ENCODE measurements at places on chromosomes 7 and 10.

DNA sequence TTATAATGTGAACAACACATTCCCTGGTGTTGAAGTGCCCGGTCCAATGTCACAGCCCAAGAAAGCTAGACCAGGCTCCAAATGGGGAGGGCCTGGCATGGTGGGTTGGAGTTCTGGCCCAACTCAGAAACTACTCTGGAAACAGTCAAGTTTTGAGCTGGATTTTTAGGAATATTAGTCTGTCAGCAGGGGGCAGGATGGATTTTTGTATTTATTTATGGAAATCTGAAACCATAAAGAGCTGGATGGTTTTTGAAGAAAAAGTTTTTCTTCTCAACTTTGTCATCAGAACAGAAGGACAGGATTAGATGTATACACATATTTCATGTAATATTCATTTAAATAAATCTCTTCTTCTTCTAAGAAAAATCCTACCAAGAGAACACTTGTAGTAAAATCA, 97.5 kb downstream of the POU6F2 start:
- H3K27ac ChIP-seq, result no peak overlapping the region
- H3K36me3 ChIP-seq, result no peaks in the 10 kb centered on the region
- H3K4me3 ChIP-seq, result no peak overlapping the region
- H3K27me3 ChIP-seq, result no peaks in the 10 kb centered on the region
- DNase-seq, result no peak

DNA sequence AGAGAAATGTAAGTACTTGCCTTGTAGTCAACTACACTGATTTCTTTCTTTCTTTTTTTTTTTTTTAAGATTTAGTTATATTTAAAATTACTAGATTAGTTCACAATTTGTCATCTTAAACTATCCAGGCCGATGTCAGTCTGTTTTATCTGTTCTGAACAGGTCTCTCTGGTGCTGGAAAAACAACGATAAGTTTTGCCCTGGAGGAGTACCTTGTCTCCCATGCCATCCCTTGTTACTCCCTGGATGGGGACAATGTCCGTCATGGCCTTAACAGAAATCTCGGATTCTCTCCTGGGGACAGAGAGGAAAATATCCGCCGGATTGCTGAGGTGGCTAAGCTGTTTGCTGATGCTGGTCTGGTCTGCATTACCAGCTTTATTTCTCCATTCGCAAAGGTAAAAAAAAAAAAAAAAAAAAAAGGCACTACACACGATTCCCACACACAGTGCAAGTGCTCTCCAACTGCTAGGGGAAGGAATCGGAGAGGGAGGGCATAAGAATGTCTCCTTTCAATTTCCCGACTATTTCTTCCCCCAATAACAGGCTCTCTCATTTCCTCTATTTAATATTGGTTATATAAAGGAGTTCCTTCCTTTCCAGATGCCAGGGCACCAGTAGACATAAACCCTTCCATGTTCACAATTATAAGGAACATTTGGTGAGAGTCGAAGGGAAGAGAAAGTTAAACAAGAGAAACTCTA, 53.4 kb downstream of the PAPSS2 start:
- peaks cover 1% of the 10 kb centered on the region for H3K27me3 ChIP-seq
- no peak overlapping the region for H3K4me3 ChIP-seq
- no peak overlapping the region for H3K27ac ChIP-seq
- H3K36me3 ChIP-seq, result no peaks in the 10 kb centered on the region
- no peaks in the 10 kb centered on the region for H3K4me1 ChIP-seq

GRCh38 chr10:88528806-88529570, 54.1 kb downstream of the RNLS start:
- no peak overlapping the region for H3K4me3 ChIP-seq
- no peak for DNase-seq
- H3K27ac ChIP-seq, result no peak overlapping the region
- H3K27me3 ChIP-seq, result no peaks in the 10 kb centered on the region
- H3K36me3 ChIP-seq, result no peaks in the 10 kb centered on the region
- no peaks in the 10 kb centered on the region for H3K4me1 ChIP-seq

- H3K36me3 ChIP-seq, result no peaks in the 10 kb centered on the region
- no peak for DNase-seq
- H3K27me3 ChIP-seq, result peaks cover 3% of the 10 kb centered on the region
- H3K4me1 ChIP-seq, result no peaks in the 10 kb centered on the region
- H3K4me3 ChIP-seq, result no peak overlapping the region
Observed at GRCh38 chr10:118116715-118117449, 70.1 kb upstream of the RAB11FIP2 start.

DNA sequence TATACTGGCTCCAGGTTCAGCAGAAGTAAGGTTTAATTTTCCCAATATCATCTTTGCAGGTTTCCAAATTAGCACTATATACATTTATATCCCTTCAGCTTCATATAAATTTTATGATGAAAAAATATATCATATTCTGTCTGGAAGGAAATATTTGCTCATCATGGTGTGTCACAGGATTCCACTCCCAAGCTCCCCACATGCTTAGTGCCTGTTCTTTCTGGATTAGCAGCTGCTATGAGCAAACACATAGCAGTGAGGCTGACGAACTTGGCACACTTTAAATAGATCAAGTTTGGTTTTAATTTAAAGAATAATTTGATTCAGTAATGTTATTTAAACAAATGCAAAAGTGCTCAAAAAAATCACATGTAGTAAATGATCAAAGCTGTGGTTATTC, 251.9 kb downstream of the AGMO start:
- no peak overlapping the region for H3K4me3 ChIP-seq
- H3K27me3 ChIP-seq, result no peaks in the 10 kb centered on the region
- no peak overlapping the region for H3K27ac ChIP-seq
- no peak for DNase-seq
- H3K4me1 ChIP-seq, result no peaks in the 10 kb centered on the region
